ENCODE measurements at places on chromosomes 4 and X.

GRCh38 chr4:169314906-169315305 lies 44.1 kb upstream of the SH3RF1 start:
- DNase-seq, result no peak

DNA sequence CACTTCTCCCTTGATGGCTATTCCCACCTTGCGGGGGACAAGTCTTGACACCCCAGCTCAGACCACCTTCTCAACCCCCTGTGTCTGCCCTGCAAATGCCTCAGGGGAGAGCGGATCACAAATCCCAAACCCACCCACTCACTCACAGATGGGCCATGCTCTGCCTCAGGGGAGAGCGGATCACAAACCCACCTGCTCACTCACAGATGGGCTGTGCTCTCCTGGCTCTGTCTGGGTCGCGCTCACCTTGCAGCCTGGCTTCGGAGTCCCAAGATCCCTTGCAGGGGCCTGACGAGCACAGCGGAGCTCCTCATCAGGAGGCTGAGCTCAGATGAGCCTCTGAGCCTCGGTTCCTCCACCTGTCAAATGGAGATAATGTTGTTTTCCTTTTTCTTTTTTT lies 38.6 kb downstream of the HTRA3 start:
- DNase-seq, result no peak

GRCh38 chr4:188031751-188032150 lies 36.2 kb downstream of the ZFP42 start:
- DNase-seq, result no peak

- no peak for DNase-seq
These were observed 94.5 kb downstream of the AFF1 start for GRCh38 chr4:87029356-87029755.

All from activated T-helper 1 cell treated with Interleukin-2 at 50 U/mL for 16 hours (primary cell).